NCI-H524 (cell line): ENCODE measurements at places on chromosomes 2 and 18.

- no peak for DNase-seq
Measured at GRCh38 chr2:106034325-106034724, 159.8 kb downstream of the UXS1 start.

- DNase-seq: no peak
Measured at GRCh38 chr2:171410624-171411023, 23.2 kb downstream of the METTL8 start.

GRCh38 chr2:230956827-230957755 is 32.0 kb upstream of the GPR55 start:
- DNase-seq: peak; percentile 12

DNA sequence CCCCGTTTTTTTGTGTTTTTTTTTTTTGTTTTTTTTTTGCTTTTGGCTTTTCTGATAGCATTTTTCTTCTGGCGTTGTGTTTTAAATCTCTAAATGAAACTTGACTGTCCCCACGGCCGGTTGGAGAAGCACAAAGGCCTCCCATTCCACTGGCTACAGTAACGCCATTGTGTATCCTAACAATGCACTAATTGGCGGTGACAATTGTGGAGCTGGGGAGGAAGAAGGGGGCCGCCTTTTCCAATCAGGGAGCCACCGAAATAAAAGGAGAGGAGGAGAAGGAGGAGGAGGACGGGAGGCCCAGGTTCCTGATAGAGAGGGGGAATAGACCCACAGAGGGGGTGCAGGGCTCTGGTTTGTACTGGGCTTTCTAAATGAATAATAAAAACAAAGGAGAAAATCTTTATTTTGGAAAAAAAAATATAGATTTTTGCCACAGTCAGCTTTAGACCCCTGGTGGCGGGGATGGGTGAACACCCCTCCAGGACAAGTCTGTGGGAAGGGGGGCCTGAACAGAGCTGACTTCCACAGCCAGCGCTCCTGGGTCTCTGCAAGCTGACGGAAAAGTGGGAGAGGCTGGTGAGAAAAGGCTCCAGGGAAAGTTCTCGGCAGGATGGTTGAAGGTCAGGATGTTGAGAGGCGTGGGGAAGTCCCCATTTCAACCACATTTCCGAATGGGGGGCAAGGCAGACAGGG is 43.7 kb upstream of the FZD5 start:
- no peak for DNase-seq

DNA sequence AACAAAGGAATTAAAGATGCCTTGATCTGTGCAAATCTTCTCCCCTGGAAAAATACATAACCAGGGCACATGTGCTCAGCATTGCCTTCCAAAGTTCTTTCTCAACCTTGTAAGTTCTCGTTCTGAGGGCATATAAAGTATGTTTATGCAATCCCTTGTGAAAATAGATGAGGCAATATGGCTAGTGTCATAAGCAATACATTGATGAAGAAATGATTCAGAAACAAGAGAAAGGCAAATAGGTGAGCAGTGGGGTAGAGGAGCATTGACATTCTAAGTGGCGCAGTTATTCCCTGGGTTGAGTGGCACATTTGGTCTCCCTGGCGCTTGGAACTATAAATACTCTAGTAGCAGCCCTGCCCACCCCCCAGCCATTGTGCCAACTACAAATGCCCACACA is 57.4 kb upstream of the PGAP1 start:
- DNase-seq: no peak

DNA sequence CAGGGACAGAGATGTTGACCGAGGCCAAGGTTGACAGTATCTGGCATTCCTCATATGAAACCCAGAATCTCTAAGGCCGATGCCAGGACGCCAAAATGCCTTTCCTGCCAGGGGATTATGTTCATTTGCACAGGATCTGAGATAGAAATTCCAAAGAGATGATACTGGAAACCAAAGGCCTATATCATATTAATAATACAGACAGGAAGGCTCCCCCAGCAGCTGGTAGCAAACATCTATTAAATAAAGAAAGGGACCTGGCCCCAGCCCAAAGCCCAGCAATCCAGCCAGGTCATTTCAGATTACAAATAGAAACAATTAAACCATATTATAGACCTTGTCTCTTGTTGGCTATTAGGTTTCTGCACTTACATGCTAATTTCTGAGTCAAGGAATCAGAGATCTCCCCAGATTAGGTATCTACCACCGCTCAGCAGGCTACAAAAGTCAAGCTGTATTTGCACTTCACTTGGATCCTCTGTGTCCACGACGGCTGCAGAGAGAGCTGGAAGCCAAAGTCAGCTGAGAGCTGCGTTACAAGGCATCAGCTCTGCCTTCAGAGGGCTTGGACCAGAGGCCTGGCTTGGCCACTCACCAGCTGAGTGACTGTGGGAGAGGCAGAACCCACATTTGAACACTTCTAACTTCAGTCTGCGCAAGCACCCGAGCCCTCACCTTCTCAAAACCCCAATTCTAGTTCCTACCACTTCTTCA is 269.3 kb upstream of the SIX2 start:
- no peak for DNase-seq

DNA sequence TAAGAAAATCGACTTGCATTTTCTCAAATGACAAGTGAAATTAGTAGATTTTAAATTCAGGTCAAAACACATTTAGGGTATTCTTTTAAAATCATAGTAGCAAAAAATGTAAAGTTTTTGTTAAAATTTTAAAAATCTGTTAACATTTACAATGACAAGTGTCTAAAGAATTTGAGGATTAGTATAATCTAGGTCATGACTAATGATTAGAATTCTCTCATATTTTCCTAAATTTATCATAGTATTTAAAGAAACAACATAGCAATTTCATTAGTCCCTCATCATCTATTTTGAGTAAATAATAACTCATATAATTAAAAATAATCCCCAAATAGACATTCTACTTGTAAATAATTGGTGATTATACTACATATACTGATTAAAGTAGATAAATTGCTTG is 23.6 kb downstream of the THUMPD2 start:
- DNase-seq: no peak

- no peak for DNase-seq
Measured at GRCh38 chr2:236874866-236875481, 210.7 kb upstream of the COPS8 start.

- DNase-seq: no peak
Measured at GRCh38 chr2:162328424-162329157, 10.1 kb upstream of the IFIH1 start.

- DNase-seq: no peak
Measured at GRCh38 chr2:215607766-215608165, 171.9 kb upstream of the FN1 start.
